NCI-H2227 treated with DMSO at 0.1 percent for 48 hours (cell line): ENCODE measurements at places on chromosomes 6 and 20.

GRCh38 chr6:154931711-154932424 is 63.2 kb upstream of the TIAM2 start:
- no peak for DNase-seq

- no peak for DNase-seq
These were observed 141.5 kb downstream of the KLHL32 start for GRCh38 chr6:97066056-97066455.

DNA sequence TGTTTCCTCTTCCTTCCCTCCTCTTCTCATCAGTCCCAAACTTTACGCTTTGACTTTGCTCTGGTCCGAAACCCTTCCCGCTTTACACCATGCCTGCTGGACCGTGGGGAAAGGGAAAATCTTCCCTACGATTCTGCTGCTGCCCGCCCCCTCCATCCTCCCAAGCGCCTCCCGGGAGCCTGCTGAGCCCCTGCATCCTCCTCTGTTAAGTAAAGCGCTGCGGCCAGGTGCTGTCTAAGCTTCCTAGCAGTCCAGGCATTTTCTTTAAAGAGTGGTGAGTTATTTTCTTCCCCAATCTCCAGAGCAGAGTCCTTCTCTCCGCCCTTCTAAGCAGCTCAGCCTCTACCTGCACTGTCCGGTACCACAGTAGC is 376.3 kb downstream of the RNGTT start:
- no peak for DNase-seq

- DNase-seq = no peak
These were observed 1.4 kb downstream of the CDK5RAP1 start for GRCh38 chr20:33399924-33400323.
